ENCODE measurements at places on chromosomes 4 and X.

GRCh38 chrX:44829832-44830231, 14.0 kb upstream of the DUSP21 start:
- no peak for DNase-seq

DNA sequence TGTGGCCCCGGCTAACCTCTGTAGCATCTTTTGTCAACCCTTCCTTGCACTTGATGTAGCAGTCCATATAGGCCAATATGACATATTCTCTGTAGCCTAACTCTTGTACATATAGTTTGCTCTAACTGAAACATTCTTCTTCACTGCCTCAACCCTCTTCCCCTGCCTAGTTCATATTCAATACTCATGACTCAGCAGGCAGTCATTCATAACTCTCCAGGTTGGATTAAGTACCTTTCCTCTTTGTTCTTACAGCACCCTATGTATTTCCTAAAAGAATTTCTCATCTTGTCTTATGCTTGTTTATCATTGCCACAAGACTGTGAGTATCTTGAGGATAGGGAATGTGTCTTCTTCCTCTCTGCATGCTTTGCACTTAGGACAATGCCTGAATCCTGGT, 76.9 kb downstream of the TMLHE start:
- peak; percentile 3 for DNase-seq

GRCh38 chr4:55549888-55550287, 3.2 kb upstream of the CLOCK start:
- DNase-seq, result peak; percentile 83

- no peak for DNase-seq
These were observed 296.7 kb upstream of the CASK start for GRCh38 chrX:42220083-42220482.

DNA sequence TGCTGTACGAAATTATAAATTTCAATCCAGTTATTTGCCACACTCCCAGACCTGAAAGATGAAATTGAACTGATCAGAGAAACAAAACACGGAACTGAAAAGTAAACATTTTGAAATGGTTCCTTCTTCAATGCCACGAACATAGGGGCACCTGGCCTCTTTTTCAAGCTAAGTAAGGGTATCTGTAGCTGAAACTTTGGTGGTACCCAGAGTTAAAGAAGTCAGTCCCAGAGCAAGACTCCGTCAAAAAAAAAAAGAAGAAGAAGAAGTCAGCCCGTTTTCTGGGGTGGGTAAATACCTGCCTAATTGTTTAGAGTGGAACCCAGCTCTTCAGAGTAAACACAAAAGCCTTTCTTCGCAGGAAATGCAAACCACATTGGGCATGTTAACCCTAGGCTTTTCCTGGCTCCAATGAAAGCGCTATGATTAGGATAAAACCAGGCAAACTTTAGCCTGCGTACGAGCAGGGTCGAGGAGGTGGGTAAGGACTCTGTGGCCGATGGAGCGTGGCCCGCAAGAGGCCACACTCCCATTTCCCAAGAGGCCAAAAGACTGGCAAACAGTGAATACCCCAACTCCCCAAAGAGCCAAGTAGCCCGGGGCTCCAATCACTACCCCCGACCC, 1.3 kb downstream of the ANTXR2 start:
- DNase-seq, result no peak

- no peak for DNase-seq
These were observed 440.0 kb upstream of the IGFBP7 start for GRCh38 chr4:57550198-57550597.

DNA sequence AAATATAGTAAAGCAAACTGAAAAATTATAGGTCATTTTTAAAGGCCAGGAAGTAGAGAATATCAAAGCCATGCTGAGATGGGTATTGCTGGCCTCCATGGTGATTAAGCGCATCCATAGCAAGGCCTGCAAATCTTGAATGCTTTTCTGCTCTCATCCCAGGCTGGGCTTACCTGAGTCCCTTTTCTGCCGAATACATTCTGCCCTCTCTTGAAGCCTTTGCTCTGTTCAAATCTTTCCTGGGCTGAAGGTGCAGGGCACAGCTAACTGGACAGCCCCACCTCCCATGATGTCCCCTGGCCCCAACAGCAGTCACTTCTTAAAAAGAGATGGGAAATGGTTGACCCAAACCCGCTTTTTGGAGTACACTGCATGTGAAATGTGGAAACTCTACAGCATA, 10.1 kb upstream of the EIF1AX start:
- no peak for DNase-seq

GRCh38 chr4:99983289-99983943, 33.3 kb upstream of the H2AZ1 start:
- DNase-seq, result no peak

DNA sequence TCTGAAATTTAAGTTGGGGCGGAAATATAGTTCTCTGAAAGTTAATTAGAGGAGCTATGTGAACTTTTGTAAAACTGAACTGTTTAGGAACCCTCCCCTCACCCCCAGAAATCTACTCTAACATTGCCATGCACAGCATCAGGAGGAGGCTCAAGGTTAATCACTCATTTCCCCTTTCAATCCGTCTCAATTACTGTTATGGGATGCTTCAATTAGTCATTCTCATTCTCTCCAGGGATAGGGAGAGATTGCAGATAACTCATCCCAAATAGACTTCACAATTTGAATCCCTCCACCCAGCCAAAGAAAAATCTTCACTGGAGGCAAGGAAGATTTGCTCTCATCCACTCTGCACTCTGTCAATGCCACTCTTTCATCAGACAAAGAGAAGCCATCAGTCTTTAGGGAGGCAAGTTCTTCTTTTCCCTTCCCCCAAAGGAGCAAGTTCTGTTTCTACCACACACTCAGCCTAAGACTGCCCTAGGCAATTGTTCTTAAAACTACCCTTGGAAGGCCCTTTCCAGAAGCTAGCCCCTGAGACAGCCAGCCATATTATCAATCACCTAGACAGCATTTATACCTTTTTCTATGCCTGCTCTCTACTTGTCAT, 140.4 kb downstream of the SLC10A7 start:
- peak; percentile 9 for DNase-seq
